Activated naive CD4-positive, alpha-beta T cell treated with anti-CD3 and anti-CD28 coated beads, Interleukin-2, amount 50 U/mL, for 16 hours (primary cell): ENCODE measurements at places on chromosomes 12 and 14.

DNA sequence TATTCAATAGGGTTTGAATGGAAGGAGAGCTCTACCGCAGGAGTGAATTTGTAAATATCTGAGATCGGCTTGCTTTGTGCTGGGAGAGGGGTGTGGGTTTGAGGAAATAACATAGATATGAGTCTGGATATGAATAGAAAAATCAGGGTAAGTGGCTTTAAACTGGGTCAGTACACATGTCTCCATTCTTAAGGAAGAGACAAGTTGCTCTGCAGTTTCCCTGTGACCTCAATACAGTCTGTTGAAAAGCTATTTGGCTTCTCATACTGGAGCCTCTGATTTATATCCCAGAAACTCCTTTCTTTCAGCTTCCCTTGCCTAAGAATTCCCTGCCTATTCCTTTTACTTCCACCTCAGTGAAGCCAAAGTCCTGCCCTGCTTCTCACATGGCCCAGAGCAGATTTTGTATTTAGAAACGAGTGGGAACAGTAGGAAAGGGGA is 153.5 kb upstream of the ATF7IP start:
- DNase-seq = no peak

GRCh38 chr12:12333407-12334366 is 16.4 kb downstream of the MANSC1 start:
- no peak for DNase-seq

DNA sequence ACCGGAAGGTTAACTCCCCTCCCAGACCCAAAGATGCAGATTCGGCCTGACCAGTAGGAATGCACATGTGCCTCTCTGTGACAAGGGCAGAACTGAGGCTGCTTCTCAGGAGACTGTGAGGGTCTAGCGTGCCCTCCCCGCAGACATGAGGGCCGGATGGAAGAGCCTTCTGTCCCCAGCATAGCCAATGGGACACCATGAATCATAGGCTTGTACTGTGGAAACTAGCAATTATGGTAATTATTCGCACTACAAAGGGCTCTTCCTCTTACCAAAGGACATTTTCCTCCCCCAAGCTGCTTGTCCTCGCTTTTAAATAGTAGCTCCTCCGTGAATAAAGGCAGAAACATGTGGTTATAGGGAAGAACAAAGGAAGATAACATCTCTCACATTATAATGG is 6.2 kb downstream of the COA8 start:
- DNase-seq = no peak

DNA sequence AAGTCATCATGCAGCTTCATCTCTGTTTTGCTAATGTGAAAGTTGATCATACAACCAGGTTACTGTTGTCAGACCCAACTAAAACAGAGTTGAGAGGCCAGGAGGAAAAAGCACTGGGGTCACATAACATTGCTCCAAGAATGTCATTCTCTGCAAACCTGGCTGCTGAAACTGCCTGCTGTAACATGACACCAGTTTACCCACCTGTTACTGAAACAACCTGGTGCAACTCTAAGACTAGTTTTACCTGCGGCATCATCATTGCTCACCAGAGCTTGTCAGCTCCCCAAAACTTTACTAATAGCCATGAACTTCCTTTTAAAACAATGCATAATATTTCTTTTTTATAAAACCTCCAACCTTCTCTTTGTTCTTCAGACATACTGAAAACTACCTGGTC is 30.7 kb upstream of the DEGS2 start:
- no peak for DNase-seq

DNA sequence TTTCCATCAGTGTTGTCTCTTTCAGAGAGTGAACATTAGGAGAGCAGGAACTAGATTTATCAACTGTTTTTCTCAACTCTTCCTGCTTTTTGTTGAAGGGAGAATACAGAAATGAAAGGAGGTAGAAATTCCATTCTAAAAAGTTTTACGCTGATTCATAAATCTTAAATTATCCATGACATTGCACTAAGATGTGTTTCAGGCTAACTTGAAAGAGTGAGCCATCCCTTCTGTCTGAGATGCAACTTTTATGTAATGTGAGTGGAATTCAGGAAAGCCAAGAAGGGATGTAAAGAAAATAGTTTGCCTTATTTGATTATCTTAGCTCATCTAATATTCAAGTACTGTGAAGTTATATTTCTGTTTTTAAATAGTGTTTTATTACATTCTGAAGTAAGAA is 349.5 kb upstream of the RGS6 start:
- no peak for DNase-seq

DNA sequence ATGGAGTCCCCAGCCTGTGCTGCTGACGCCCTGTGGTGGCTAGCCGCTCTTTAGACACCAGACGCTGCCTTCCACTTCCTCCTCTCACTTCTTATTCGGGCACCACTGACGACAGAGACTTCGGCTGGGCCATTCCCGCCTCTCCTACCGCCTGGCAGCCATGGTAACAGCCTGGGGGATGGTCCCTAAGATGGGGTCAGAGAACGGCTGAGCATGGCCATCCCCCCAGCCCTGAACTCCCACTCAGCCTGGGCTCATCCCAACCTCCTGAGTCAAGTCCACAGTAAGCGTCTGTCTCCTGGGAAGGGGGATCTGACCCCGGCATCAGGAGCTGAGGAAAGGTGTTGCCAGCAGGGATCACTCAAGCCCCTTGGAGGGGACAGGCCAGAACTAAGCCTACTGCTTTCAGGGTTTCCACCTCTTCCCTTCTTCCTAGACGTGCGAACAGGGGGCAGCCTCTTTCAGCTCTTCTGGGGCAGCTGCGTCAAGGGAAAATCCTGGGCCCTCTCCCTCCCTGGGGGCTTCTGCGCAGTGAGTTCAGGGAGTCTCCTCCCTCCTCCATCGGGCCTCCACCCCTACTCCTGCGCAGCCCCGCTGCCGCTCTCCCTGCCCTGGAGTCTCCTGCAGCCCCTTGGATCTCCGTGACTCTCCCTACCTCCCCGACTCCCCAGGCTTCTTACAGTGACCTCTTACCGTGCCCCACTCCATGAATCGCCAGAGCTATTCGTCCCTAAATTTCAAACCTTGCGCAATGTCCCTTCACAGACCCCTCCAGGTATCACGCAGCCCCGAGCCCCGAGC is 643 bp upstream of the TAMALIN start:
- no peak for DNase-seq
